Foreskin keratinocyte (primary cell): ENCODE measurements at places on chromosomes 3 and 15. TPM values are rescaled to one million over a fixed set of nuclear protein-coding genes. Genes with fewer than 3 reads are reported as not detected.

The SPTSSB gene
- 0.02 TPM in 1 of 2 replicates, not detected in the other for polyA plus RNA-seq

The CCDC39 gene
- not detected in 2 replicates for polyA plus RNA-seq

The CPEB1 gene
- polyA plus RNA-seq, result 0.03 TPM in 1 of 2 replicates, not detected in the other

The FANCD2 gene
- 13.0 and 24.3 TPM in 2 replicates for polyA plus RNA-seq

The IQCF5 gene
- not detected in 2 replicates for polyA plus RNA-seq

The SLC12A1 gene
- polyA plus RNA-seq, result not detected in 2 replicates

The CYFIP1 gene
- polyA plus RNA-seq, result 35.0 and 39.5 TPM in 2 replicates

The PPP1R14D gene
- not detected in 2 replicates for polyA plus RNA-seq

The GP9 gene
- polyA plus RNA-seq, result not detected in 2 replicates

The SAXO2 gene
- polyA plus RNA-seq, result 1.0 and 1.2 TPM in 2 replicates

The MYO5A gene
- 7.5 and 7.7 TPM in 2 replicates for polyA plus RNA-seq

The SEMA3B gene
- polyA plus RNA-seq, result 1.3 and 2.3 TPM in 2 replicates

The KCNH8 gene
- polyA plus RNA-seq, result not detected in 2 replicates

The CADPS gene
- 0.15 and 0.17 TPM in 2 replicates for polyA plus RNA-seq
